ENCODE measurements at places on chromosomes 12 and 14.

DNA sequence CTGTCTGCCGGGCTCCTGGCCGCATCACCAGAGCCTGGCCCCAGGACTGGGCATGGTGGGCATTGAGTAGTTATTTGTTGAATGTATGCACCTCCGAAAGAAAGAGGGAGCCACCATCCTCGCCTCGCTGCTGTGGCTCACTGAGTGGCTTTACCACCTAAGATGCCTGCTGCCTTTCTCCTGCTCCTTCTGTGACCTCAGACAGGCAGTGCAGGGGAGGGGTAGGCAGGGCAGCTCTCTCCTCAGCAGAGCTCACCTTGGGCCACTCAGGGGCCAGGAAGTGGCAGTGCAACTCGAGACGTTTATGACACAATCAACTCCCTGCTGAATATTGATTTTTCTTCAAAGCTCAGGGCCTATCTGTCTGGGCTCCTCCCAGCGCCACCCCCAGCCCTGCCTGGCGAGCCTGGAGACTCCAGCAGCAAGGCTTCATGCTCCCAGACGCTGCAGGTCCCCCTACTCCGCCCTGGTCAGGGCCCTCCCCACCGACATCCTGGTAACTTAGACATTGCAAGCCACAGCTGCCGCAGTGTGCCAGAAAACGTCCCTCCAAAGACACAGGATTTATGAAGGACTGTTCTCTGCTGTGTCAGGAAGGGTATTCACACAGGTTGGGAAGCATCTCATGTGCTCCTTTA is 84.3 kb upstream of the DIO3 start:
- DNase-seq, result no peak

GRCh38 chr14:54435500-54435981 is 5.6 kb downstream of the CNIH1 start:
- peak; percentile 21 for DNase-seq

GRCh38 chr12:127531542-127531941 is 735.4 kb upstream of the TMEM132C start:
- no peak for DNase-seq

- DNase-seq, result peak; percentile 44
Measured at GRCh38 chr12:117063162-117063911, 35.9 kb downstream of the TESC start.

GRCh38 chr14:60735416-60735815 is 855 bp downstream of the MNAT1 start:
- DNase-seq, result no peak

DNA sequence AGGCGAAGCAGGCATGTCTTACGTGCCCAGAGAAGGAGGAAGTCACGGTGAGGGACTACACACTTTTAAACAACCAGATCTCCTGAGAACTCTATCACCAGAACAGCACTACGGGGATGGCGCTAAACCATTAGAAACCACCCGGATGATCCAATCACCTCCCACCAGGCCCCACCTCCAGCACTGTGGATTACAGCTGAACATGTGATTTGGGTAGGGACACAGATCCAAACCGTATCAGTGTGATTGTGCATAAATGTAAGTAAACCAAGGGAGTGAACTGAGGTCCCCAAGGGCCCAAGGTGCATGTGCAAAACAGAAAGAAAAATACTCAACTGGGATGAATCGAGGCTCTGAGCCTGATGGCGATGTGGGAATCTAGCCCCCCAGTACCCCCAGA is 134.2 kb downstream of the DICER1 start:
- DNase-seq, result no peak

- no peak for DNase-seq
Measured at GRCh38 chr12:63894132-63894531, 49.6 kb downstream of the SRGAP1 start.

GRCh38 chr14:35353409-35354172 is 51.0 kb downstream of the NFKBIA start:
- DNase-seq, result no peak

GRCh38 chr14:104458845-104459244 is 120.7 kb upstream of the C14orf180 start:
- DNase-seq, result no peak

DNA sequence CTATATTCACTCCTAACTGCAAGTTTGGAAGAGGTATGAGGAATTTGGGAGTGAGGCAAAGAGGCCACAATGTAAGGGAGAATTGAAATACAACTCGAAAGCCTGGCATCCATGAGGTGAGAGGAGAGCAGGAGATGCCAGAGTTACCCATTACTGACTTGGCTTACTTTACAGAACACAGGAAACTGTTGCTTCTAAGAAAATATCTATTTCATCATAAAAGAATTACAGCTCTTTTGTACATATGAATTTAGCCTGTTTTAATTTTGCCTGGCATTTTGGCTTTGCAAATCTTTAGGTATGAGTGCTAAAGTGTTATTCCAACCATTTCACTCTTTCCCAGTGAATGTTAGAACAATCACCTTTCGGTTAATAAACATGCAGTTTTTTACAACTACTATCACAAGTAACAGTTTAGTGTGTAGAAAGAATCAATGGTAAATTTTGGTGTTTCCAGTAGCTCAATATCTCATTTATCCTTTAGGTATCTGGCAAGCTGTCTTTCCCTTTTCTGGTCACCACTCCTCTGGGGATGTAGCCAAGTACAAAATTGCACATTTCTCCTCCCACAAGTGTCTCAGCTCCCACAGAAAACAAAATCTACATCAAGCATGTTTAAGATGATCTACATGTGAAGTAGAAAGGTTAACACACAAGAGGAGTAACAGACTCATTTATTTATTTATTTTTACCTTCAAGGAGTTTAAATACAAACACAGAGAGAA is 196.6 kb upstream of the DCN start:
- no peak for DNase-seq

GRCh38 chr12:111981987-111982386 is 31.0 kb downstream of the TMEM116 start:
- no peak for DNase-seq

DNA sequence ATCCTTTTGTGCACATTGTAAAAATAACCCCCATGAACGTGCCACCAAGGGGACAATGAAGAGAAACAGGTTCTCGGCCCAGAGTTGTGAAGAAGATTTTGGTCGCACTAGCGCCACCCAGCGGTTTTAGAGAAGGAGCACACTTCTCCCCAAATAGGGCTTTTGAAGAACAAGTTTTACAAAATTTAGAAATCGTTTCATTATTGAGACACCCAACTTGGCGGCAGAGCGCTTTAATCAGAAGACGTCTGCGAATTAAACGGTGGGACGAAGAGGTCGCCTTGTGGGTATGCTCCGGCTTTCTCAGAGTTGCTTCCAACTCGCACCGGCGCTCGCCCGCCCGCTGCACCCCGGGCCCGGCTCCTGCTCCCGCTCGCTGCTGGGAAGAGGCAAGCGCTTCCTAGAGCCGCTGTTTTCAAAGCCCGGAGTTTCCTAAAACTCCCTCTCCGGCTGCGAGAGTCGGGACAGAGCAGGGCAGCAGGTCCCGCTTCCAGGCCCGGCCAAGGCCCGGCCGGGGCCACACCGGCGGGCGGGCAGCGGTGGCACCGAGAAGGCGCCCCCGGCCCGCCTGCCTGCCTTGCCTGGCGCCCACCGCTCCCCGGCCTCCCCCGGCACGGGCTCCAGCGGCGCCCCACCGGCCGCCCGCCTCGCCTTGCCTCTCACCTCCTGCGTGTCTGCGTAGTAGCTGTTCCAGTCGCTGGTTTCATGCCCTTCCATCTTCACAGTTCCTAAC is 645 bp downstream of the FOXA1 start:
- DNase-seq, result peak; percentile 75

DNA sequence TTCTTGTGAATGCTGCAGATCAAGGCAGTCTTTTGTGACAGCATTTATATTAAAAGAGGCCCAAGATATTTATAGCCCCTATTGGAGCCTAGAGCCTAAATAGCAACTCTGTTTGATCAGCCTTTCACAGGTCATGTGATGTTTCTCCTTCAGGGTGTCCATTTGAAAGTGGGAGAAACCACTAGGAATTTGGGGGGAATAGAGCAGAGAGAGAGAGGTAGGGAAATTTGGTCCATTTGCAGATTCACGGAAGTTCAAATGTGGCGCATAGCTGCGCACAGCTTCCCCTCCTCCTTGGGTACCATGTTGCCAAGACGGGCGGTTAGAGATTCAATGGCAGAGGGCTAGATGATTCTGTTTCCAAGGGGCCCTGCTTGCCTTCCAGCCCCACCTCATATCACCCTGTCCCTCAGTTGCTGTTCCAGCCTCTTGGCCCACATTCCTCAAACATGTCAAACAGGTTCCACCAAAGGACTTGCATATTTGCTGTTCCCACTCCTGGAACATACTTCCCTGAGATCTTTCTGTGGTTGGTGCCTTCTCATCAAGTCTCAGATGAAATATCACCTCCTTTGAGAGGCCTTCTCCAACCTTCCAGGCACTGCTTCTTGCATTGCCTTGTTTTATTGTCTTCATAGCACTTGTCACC is 220.8 kb downstream of the CHST11 start:
- DNase-seq, result no peak

DNA sequence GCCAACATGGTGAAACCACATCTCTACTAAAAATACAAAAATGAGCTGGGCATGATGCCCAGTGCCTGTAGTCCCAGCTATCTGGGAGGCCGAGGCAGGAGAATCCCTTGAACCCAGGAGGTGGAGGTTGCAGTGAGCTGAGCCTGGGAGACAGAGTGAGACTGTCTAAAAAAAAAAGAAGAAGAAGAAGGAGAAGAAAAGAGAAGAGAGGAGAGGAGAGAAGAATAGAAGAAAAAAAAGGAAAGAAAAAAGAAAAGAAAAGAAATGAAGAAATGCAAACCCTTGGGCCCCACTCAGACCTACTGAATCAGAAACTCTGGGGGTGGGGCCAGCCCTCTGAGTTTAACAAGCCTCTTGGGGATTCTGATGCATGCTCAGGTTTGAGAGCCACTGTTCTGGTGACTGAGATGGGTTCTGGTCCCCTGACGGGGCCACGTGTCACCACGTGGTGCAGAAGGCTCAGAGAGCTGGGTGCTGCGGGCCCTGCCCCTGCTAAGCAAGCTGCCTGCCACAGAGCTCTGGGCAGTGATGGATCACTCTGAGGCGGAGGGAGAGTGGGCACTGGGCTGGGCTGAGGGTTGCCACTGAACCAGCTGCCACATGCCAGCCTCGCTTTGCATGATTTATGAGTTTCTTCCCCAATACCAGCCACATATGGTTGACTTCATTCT is 37.5 kb downstream of the ERH start:
- DNase-seq, result no peak

GRCh38 chr12:48105321-48105866 is 485 bp downstream of the SENP1 start:
- DNase-seq, result peak; percentile 33

DNA sequence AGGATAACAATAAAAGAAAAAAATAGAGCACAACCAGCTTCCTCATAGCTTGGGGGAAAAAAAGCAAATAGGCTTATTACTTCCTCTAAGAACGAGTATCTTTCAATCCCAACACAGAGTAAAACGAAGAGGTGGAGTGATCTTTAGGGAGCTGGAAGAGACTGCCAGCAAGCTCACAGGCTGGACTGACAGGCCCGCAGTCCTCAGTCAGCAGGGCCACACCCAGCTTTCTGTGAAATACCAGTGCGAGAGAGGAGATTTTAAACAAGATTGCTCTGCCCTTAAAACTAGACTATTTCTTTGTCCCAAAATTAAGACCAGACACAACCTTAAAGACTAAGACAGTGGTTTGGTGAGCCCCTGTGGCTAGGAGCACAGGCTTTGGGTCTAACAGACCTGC is 32.9 kb downstream of the SETD3 start:
- DNase-seq, result no peak

Measured in umbilical cord (tissue), 2 donors.